ENCODE measurements at places on chromosomes 4 and X.

DNA sequence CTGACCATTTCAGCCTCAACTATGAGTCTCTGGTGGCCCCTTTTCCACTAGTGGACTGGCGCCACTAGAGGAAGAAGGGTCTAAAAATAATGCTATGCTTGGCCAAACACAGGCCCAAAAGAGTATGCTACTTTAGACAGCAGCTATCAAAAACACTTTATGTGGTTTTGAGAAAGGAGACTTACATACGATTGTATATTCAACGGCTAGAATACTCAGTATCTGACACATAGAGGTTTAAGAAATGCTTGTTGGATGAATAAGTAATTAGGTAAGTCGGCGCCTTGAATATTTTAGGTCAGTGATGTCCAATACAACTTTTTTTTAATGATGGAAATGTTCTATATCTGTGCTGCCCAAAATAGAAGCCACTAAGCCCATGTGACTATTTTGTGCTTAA, 25.7 kb upstream of the TMPRSS11A start:
- no peak for DNase-seq

- DNase-seq = no peak
These were observed 50.7 kb upstream of the PRSS48 start for GRCh38 chr4:151226004-151226932.

GRCh38 chr4:139740531-139741041, 75.0 kb downstream of the MGST2 start:
- peak; percentile 65 for DNase-seq

- no peak for DNase-seq
These were observed 235.4 kb upstream of the IL1RAPL1 start for GRCh38 chrX:28351801-28352200.

- no peak for DNase-seq
These were observed 113.0 kb downstream of the ARX start for GRCh38 chrX:24902806-24903205.

DNA sequence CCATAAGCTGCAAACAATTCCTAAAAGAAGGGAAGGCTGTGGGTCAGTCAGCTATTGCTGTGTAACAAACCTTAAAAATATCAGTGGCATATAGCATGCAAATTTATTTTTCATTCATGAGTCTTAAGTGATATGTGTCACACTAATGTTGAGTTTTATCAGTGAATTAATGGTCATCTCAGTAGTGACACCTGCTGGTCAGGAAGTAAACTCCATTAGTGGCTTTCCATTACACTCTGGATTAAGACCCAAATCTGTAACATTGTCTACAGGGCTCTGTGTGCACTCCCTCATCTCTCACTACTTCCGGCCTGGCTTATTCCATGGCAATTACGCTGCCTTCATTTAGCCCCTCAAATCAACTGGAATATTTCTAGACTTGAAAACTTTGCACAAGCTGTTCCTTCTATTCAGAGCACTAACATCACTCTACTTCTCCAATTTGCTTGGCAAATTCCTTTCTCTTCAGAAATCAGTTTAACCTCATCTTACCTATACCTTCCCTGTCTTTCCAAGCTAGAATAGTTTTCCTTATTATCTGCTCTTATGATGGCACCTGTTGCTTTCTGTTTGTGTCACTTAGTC, 217.3 kb upstream of the TAPT1 start:
- no peak for DNase-seq

DNA sequence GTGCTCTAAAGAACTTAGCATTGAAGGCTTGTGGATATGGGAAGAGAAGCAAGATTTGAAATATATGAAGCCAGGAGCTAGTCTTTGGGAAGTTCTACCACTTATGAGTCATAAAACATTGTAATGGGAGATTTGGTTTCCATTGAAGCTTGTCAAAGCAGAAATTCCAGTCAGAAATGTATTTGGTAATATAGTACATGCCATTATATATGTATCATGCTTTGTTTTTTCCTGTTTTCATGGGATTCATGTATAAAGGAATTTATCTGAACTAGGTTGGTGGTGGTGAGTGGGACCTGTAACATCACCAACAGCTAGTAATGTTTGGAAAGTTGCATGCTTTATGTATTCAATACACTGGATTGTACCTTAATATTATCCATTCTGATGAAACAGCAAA, 14.6 kb upstream of the DCAF8L2 start:
- DNase-seq = no peak

DNA sequence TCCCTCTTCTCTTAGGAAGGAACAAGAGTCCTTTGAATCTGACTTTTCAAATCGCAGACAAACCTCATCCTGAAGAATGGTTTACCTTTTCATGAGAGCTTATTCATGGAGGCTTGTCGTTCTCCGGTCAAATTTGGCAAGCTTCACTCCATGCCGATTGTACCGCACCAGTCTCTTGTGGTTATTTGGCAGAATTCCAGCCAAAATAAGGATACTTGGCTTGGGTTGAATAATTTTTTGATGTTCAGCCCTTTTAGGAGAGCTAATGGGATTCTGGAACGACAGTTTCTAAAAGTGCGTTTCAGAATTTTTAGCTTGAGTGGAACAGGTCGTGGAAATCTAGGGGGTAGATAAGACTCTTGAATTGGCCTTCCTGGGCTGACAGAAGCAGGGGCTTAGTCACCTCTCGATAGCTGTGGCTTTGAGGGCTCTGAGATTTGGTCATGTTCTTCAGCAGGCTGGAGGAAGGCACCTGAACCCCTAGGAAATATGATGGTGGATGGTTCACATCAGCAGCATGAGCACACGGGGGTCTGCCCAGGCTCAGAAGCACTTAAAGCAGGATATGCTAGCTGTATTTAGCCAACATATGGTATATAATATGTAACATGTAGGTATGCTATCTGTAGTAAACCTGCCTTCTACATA, 1.5 kb downstream of the KLHL2 start:
- DNase-seq = peak; percentile 88

GRCh38 chr4:94452476-94453371, 982 bp downstream of the PDLIM5 start:
- DNase-seq = no peak

DNA sequence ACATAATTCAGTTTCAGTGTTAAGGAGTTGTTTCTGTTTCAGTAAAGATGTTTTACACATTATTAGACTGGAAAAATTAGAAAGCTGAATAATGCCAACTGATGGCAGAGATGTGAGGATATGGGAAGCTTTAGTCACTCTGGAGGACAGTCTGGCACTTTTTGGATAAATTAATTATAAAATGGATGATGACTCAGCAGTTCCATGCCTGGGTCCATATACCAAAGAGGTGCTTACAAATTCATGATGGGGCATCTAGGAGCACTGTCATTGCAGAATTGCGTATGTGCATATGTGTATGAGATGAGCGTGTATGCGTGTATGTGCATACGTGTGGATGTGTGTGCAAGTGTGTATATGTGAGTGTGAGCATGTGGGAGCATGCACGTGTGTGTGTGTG, 31.2 kb upstream of the ANKRD50 start:
- DNase-seq = no peak

GRCh38 chrX:153583433-153583832, 15.5 kb downstream of the CCNQ start:
- no peak for DNase-seq

- DNase-seq = no peak
These were observed 929 bp downstream of the ZBTB33 start for GRCh38 chrX:120251471-120252011.

GRCh38 chr4:103774326-103774825, 54.6 kb upstream of the TACR3 start:
- no peak for DNase-seq

DNA sequence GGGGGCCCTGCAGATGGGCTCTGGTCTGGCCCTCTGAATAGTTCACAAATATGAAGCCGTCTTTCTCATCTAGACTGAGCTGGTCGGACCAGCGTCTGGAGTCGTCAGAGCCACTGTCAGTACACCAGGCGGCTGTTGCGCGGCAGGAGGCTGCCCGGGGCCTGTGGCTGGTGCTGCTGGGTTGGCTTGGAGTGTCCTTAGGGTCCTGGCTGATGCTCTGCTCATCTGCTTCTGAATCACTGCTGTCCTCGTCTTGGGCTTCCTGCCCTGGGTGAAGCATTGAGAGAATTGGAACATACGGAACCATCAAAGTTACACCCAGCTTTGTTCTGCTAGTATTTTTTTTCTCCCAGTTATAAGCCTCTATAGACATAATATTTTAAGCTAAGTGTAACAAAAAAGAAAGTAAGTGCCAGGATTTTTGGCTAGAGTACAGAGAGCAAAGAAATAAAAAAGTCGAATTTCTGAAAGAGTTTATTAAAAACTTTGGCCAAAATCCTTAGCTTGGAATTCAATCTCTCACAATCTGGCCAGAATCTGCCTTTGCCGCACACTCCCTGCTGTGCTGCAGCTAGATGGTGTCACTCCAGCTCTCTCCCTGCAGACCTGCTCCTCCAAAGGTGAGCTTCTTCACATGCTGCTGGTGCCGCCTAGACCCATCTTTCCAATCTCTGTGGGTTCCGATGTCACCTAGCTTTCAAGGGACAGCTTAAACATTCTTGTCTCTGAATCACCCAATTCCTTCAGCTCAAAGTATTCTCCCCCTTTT, 96.2 kb downstream of the CDS1 start:
- DNase-seq = no peak

GRCh38 chr4:101163936-101164335, 183.4 kb downstream of the PPP3CA start:
- no peak for DNase-seq

DNA sequence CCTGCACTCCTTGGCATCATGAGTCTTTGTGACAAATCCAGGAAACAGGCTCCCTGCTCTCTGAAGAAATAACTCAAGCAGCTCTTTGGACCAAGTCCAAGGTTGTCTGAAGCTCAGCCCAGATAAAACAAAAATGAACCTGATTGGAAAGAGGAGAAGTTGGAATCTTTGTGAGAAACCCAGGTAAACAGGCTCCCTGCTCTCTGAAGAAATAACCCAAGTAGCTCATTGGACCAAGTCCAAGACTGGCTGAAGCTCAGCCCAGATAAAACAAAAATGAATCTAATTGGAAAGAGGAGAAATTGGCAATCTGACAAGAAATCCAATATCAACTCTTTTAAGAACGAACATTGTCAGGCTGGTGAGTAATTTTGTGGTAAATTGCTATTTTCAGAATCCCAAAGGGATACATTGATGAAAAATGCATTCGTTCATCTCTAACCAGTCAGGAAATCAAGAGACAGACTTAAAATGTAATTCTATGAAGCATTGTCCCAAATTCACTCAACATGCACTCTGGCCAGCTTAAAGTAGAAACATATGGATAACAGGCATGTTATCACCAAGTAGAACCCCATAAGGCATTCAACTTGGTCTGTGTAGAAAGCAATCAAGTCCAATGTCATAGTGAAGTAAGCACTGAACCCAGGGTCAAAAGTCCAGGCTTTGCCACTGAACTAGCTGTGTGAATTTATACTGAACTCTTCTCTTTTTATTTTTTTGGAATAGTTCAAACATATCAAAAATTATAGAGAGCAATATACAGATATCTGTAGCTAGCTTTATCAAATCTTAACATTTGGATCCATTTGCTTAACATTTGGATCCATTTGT, 16.8 kb upstream of the NFXL1 start:
- peak; percentile 15 for DNase-seq

DNA sequence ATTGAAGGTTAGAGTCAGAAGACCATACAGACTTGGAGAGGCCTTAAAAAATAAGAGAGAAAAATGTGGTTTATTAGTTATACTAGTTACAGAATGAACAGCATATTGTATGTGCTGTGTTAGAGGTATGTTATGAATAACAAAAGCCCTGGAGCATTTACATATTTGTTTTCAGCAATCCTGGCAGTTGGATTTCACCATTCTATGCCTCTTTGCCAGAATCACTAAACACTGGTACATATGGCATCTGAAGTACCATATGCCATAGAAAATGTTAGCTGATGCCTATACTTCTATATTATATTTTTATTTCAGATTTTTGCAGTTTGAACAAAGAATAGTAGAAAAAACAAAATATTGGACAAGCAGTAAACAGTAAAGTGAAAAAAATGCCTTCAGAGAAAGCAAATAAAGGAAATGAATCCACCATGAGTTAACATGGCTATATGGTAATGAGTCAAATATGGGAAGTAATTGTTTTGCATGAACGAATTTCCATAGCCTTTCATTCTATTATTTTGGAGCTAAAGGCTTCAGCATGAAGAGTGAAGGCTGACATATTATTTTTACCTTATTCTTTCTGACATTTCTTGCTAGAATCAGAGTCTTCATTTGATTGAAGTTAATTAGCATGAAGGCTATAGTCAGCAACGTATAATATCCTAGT, 41.9 kb upstream of the PRDM8 start:
- no peak for DNase-seq

DNA sequence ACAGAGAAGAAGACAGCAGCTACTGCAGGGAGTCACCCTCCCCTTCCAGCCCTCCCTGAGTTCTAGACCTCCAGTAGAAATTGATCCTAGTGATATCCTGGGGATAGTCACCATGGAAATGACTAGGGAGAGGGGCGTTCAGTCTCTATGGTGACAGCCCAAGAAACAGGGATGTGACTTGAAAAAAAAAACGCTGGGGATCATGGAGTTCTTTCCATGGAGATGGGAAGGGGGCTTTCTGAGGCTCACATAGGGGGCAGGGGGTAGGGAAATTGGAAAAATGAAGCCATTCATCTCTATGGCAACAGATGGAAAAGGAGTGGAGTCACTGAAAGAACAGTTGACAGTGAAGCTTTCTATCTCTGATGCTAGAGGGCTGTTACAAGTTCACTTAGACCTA, 28.0 kb upstream of the IGBP1 start:
- DNase-seq = no peak

- no peak for DNase-seq
These were observed 13.1 kb downstream of the TCEAL7 start for GRCh38 chrX:103343105-103343504.

- DNase-seq = no peak
These were observed 123.8 kb downstream of the ANK2 start for GRCh38 chr4:113173126-113173792.

DNA sequence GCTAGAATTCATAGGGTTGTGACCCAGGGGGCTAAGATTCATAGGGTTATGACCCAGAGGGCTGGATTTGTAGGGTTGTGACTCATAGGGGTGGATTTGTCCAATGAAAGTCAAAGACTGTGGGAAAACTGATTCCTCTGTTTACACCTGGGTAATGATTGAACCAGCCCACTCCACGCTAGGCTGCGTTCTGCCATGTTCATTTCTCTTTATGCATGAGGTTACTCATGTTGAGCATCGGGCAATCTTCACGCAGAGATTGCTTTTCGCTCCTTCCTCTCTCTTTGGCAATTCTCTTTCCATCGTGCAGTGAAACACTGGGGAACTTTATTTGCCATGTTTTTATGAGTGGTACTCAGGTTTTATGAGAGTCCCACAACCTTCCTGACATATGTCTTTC, 127.8 kb downstream of the CRLF2 start:
- DNase-seq = no peak

DNA sequence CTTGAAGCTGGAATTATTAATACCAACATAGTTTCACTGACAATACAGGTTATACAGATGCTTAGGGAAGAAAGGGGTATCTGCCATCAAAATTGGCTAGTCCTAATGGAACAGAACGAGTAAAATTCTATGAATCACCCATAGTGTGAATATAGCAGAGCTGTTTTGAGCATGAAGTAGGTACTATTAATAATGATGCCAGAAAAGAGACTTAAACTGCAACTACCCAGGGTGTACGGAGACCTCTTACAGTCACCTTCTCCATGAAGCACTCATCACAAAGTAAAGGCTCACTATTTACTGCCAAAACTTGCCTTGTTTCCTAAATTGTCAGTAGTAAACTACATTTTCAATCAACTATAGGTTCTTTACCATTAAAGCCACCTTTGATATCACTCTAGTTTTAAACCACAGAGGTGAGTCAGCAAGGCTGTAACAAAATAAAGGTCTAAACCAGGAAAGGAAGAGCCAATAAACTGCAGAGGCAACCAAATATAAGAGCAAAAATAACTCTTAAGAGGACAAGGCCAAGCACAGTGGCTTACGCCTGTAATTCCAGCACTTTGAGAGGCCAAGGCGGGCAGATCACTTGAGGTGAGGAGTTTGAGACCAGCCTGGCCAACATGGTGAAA, 114.4 kb downstream of the FRYL start:
- no peak for DNase-seq
